Neuronal stem cell (in vitro differentiated cells): ENCODE measurements at places on chromosomes 2 and 18.

DNA sequence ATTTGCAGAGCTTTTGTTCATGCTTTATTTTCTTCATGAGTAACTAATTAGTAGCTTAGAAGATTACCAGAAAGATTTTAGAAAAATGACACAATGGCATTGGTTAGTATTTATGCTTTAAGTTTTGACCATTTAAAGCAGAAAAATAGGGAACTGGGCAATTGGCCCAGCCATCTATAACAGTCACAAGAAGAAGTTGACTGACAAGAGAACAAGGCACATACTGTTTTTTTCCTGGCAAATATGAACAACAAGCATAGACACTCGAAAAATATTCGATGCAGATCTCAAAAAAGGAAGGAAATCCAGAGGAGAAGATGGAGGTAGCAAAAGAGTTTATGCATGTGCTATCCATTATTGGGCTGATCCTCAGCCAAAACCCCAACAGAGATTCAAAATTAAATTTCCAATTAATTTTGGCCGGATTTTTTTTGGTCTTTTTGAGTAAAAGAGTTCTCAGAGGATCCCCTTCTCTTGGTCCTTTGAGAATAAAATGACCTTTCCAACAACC, 200.8 kb upstream of the SLC35G4 start:
- DNase-seq = no peak

GRCh38 chr2:221572821-221573429, 821 bp upstream of the EPHA4 start:
- DNase-seq = peak; percentile 51

DNA sequence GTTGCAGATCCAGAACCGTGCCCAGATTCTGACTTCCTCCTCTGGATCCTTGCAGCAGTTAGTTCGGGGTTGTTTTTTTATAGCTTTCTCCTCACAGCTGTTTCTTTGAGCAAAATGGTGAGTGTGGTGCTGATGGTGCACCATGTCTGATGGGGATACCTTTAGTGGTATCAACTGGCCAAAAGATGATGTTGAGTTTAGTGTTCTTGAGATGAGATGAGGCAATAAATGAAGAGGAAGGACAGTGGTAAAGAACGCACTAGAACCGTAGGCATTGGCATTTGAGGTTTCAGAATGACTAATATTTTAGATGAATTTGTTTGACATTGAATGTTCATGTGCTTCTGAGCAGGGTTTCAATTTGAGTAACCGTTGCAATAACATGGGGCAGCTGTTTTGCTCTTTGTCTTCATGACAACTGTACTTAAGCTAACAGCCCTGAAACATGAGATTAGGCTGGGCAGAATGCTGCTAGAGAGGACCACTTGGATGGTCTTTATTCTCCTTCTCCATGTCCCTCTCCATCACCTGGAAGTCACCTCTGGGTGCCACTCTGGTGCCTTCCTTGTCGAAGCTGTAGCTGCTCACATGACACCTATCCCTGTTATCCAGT, 3.9 kb downstream of the CTLA4 start:
- no peak for DNase-seq

GRCh38 chr18:29512203-29512602, 1335.3 kb upstream of the CDH2 start:
- DNase-seq = no peak

GRCh38 chr2:74887960-74888700, 54.2 kb downstream of the HK2 start:
- DNase-seq = no peak

GRCh38 chr18:50558157-50558556, 1.7 kb upstream of the MAPK4 start:
- no peak for DNase-seq

GRCh38 chr2:33047939-33048338, 101.2 kb downstream of the LTBP1 start:
- DNase-seq = no peak

DNA sequence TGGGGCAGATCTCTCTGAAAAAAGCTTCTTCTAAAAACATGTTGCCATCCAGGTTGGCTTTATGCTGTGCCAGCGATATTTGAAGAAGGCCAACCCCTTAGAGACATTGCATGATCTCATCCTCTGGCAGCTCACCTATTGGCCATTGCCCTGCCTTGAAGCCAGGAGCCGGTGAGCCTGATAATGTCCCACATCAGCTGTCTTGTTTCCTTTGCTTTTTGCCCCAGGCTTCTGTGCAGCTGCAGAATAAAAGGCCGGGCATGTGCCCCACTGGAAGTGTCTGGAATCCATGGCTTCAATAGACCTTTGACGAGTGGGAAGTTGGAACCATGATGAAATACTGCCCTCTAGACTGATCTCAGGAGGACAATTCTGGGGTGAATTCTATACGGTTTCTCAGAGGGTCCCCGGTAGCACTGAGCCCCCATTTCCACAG, 523.5 kb upstream of the ZEB2 start:
- no peak for DNase-seq

GRCh38 chr2:39119732-39120520, 925 bp downstream of the SOS1 start:
- DNase-seq = peak; percentile 54

GRCh38 chr2:226183033-226183432, 616.6 kb downstream of the IRS1 start:
- DNase-seq = no peak

- DNase-seq = no peak
These were observed 62.5 kb downstream of the GNAL start for GRCh38 chr18:11751341-11752115.

GRCh38 chr2:55109219-55109891, 59.1 kb upstream of the RTN4 start:
- no peak for DNase-seq

GRCh38 chr2:146251328-146251727, 1593.5 kb upstream of the ACVR2A start:
- no peak for DNase-seq

GRCh38 chr2:173149491-173149890, 73.8 kb downstream of the MAP3K20 start:
- no peak for DNase-seq
